HTR-8/SVneo (cell line): ENCODE measurements at places on chromosomes 11 and 22.

DNA sequence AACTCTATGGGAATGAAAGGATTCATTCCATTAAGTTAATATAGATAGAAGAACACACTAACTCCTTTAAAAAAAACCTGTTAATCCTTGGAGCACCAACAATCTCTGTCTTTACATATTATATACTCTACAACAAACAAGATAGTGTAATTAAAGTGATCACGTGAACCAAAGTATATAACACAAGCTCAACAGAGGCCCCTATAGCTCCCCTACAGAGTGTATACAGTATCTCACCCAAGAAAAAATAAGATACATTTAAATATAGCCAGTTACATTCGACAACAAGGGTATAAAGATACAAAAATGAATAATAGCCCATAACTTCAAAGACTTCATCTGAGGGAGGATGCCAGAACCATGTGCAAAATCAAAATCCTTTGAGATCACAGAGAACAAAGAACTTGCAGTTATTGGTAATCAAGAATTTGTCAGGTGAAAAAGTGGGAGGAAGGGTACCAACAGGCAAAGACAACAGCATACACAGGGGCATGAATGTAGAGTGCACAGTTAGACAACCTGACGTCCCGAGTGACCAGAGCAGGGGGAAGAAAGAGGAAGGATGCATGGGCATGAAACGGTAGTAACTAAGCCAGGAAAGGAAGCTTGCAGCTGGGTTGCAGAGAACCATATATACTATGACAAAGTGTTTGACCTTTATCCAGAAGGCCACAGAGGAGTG, 4.7 kb downstream of the FCHSD2 start:
- no peak for DNase-seq

GRCh38 chr22:36447632-36448031, 33.8 kb downstream of the TXN2 start:
- DNase-seq = no peak

- DNase-seq = no peak
Observed at GRCh38 chr11:56700242-56700913, 1.5 kb downstream of the OR9G1 start.

GRCh38 chr11:94449029-94449428, 44.6 kb downstream of the MRE11 start:
- no peak for DNase-seq

- DNase-seq = no peak
Observed at GRCh38 chr11:16097543-16097942, 258.8 kb downstream of the SOX6 start.

DNA sequence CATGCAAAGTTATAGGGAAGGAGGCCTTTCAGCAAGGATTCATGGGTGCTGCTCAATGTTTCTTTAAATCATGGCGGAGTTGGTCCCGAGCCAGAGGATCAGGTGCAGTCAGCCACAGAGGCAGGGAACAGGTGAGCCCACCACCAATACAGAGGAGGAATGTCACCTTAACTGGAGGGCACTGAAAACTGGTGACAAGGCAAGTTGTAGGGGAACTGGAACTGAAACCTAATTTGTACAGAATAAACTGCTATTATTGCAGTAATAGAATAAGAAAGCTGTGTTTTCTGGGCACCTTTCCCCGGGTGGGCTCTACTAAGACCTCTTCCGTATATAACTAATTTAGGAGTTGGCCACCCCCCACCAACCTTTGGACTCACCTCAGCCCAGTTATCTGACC, 296.0 kb upstream of the NARS2 start:
- DNase-seq = no peak

- DNase-seq = no peak
Observed at GRCh38 chr11:92857407-92857806, 112.0 kb upstream of the MTNR1B start.
